Stimulated activated CD4-positive, alpha-beta T cell treated with anti-CD3 and anti-CD28 coated beads, Interleukin-1b, Interleukin-23, amount 100 ng/mL, for 24 hours (primary cell): ENCODE measurements at places on chromosomes 2 and 18.

DNA sequence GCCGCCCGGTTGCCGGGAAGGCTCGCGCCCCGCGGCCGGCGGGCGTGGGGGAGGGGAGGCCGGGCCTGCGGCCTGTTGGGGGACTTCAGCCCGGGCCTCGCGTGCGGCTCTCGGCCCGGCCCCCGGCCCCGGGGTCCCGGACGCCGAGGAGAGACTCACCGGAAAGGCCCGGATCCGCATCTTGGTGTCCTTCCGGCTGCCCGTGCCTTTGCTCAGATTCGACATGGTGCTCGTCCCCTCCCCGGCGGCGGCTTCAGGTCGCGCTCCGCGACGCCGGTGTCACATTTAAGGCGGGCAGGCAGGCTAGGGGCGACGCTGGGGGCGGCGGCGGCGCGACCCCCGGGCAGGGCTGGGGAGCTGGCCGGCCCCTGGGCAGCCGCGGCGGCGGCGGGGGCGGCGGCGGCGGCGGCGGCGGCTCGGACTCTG is 365 bp downstream of the CUL3 start:
- peak; percentile 19 for DNase-seq

DNA sequence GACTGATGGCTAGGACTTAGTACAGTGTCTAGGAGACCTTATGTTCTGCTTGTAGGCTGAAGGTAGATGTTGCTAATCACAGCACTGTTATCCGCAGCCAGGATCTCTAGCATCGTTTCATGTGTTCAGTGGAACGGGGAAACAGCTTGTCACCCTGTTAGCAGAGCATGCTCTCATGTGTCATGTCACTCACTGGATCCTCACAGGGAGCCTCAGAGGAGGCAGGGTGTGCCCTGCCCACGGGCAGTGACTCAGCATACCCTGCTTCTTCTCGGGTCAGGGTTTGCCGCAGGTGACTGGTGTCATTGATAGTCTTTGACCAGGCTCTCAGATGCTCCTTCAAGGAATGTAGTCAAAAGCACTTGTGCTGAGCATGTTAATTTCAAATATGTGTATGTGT is 44.4 kb downstream of the RPIA start:
- DNase-seq: no peak

- no peak for DNase-seq
These were observed 141.8 kb downstream of the ACKR3 start for GRCh38 chr2:236711440-236711839.

GRCh38 chr2:55914786-55915185 is 8.8 kb downstream of the EFEMP1 start:
- no peak for DNase-seq

- DNase-seq: no peak
These were observed 148.5 kb upstream of the SATB2 start for GRCh38 chr2:199606193-199606780.

GRCh38 chr2:166727095-166727494 is 161.2 kb upstream of the XIRP2 start:
- DNase-seq: no peak

GRCh38 chr2:174888146-174888545 is 117.0 kb downstream of the CHN1 start:
- no peak for DNase-seq

- DNase-seq: no peak
These were observed 484.1 kb downstream of the FBXO15 start for GRCh38 chr18:73663581-73663980.

GRCh38 chr2:85933753-85934594 is 45.2 kb upstream of the ST3GAL5 start:
- DNase-seq: no peak

DNA sequence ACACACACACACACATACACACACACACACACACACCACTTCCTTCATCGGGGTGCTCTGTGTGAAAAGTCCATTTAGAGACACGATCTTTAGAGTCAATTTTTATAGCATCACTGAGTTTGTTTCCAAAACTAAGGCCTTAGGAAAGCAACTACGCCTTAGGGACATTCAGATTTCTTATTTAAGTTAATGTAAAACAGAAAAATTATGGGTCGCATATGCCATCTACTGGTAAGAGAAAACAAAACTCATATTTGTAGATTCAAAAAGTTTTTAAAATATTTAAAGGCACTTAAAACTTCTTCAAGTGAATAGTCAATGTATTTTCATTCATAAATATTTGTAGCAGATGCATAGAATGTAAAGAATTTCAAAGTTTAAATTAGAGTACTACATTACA is 166.2 kb downstream of the ATAD2B start:
- no peak for DNase-seq

GRCh38 chr2:43162511-43162776 is 64.0 kb downstream of the ZFP36L2 start:
- no peak for DNase-seq

DNA sequence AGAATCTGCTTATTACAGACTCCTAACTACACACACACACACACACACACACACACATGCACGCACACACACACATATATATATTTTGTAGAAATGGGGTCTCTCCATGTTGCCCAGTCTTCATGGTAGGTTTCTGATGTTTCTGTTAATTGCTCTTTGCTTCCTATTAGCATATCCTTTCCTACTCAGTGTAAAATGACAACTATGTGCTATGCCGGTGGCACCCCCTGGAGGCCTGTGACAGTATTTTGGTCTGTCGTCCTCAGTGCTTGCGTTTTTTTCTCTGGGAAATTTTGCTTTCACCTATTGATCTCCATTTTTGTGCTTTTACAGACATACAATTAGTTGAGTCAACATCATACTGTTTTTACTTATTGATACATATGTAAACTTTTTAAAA is 322.1 kb downstream of the LRRTM1 start:
- DNase-seq: no peak

- DNase-seq: no peak
These were observed 86.4 kb downstream of the ARL4C start for GRCh38 chr2:234410526-234410925.

DNA sequence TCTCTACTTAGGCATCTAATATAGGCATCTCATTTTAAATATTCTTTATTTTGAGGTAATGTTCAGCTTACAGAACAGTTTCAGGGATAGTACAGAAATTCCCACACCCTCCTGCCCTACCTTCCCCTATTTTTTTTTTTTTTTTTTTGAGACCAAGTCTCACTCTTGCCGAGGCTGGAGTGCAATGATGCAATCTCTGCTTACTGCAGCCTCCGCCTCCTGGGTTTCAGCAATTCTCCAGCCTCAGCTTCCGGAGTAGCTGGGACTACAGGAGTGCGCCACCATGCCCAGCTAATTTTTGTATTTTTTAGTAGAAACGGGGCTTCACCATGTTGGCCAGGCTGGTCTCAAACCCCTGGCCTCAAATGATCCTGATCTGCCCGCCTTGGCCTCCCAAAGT is 97.6 kb downstream of the EPB41L5 start:
- DNase-seq: no peak

GRCh38 chr18:65671621-65672415 is 79.0 kb upstream of the CDH7 start:
- no peak for DNase-seq

DNA sequence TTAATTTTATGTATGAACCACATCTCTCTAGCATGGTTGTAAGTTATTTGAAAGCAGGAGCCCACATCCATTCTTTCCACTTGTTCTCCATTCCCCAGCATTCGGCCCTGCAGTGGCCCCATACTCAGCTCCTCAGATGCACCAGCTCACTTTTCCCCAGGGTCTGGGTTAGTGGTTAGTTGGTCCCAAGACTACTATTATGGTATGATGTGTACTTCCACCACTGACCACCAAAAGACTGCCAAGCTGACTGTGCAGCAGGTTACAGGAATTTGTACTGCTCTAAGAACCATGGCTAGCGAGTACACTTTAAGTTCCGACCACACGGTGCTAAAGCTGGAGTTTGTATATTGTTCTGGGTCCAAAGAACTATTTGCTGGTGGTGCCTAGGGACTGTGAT is 413.6 kb upstream of the TCF4 start:
- DNase-seq: no peak

DNA sequence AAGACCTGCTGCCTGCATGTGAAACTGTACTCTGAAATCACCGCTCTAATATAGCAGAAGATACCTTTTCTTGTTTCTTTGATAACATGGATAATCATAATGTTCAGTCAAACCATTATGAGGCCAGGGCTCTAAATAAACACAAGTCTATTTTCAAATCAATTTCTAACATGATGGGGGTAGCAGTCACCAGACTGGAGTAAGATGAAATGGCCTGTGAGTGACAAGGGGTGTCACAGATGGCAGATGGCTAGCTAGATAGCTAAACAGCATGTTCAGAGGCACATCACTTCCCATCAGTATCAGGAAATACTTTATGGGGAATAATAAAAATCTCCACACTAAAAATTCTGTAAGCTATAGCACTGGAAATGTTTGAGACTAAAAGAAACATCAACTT is 14.0 kb downstream of the MBD2 start:
- DNase-seq: no peak

DNA sequence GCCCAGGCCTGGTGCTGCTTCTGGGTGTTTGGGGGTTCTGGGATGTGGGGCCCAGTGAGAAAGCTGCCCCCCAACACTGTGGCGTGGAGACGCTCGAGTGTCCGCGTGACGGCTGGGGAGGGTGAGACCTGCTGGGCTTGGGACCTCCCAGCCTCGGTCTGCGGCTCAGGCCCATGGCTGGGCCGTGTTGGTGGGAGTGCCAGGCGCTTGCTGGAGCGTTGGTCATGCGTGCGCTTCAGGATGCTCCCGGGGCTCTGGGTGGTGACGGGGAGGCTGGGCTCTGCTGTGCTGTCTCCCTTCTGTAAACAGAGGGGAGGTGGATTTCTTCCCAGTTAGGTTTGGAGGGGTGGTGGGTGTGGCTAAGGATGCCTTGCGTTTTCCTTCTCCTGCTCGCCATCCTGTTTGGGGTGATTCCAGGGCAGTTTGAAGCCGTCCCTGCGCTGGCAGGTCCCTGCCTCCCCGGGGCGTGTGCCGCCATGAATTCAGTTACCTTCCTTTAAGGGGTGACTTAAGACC is 606 bp downstream of the GAL3ST2 start:
- no peak for DNase-seq

- DNase-seq: no peak
These were observed 26.1 kb upstream of the REG3G start for GRCh38 chr2:78999406-78999805.

DNA sequence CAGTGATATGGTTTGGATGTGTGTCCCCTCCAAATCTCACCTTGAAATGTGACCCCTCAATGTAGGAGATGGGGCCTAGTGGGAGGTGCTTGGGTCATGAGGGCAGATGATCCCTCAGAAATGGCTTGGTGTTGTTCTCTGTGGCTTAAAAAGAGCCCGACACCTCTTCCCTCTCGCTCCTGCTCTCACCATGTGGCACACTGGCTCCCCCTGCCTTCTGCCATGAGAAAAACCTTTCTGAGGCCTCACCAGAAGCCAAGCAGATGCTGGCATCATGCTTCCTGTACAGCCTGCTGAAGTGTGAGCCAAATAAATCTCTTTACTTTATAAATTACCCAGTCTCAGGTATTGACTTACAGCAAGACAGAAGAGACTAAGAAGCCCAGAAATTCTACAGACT is 357.1 kb downstream of the NRXN1 start:
- DNase-seq: no peak

DNA sequence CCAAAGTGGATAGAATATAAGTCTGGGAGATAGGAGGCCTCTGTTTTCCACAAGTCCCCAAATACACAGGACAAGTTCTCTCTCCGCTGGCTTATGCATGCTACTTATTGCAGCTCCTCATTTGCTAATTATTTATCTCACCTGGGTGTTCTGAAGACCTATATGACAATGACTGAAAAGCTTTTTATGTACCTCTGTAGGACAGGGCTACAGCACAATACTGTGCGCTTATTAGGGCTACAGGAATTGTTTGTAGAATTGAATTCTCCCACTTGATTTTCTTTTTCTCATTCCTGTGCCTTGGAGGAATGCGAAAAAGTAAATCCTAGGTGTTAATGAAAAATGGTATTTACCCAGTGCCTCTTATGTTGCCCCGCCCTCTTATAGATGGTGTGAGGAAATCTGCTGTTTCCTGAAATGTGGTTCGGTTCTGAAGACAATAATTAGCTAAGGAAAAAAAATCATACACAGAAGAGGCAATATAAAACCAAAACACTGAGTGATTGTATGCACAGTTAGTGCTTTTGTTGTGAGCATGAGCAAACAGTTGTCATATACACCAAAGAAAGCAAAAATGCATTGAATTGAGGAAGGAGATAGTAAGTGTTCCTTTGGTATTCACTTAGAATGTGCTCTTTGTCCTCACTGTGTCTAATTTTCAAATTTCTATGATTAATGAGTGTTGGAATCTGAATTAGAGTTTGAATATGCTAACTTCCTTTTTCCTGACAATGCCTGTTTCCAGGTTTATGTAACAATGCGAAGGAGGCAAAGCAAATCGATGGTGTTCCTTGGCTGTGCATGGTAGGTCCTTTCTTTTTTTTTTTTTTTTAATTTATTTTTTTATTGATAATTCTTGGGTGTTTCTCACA is 78.7 kb upstream of the PNPT1 start:
- DNase-seq: no peak

GRCh38 chr2:53438100-53438499 is 329.5 kb upstream of the CHAC2 start:
- DNase-seq: no peak

GRCh38 chr2:121196132-121196848 is 88.7 kb downstream of the TFCP2L1 start:
- no peak for DNase-seq

- DNase-seq: no peak
These were observed 34.8 kb downstream of the HAT1 start for GRCh38 chr2:171957061-171957460.

- no peak for DNase-seq
These were observed 242.1 kb upstream of the RND3 start for GRCh38 chr2:150729495-150729955.

DNA sequence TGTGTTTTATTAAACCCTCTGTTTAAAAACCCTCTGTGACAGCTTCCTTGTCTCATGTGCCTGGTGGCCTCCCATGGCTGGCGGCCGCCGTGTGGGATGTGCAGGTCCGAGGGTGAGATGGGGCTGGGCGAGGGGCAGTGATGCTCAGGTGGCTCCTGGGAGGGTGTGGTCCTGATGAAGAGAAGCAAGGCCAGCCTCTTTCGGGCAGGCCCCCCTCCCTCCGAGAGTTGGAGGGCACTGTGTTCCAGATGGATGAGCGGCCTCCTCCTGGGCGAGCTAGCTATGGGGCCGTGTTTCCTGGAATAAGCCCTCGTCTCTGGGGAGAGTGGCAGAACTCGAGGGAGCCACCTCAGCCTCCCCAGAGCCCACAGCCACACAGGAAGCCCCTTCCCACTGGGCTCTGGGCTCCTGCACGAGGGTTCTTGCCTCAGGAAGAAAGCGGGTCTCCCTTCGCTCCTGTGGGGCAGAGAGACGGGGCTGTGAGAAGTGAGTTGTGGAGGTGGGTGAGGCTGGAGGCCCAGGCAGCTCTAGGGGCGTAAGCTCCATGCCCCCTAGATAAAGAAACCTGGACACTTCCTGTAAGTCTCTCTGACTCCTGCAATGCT is 72.1 kb downstream of the ASB1 start:
- no peak for DNase-seq

- no peak for DNase-seq
These were observed 73.9 kb downstream of the TGOLN2 start for GRCh38 chr2:85253890-85254289.

GRCh38 chr2:218513676-218514075 is 54.5 kb downstream of the USP37 start:
- no peak for DNase-seq
